Endothelial cell of umbilical vein (primary cell): ENCODE measurements at places on chromosomes 13 and 19. TPM values are rescaled to one million over a fixed set of nuclear protein-coding genes. Genes with fewer than 3 reads are reported as not detected.

Gene POSTN
- total RNA-seq: 0.29 and 0.55 TPM in 2 replicates

Gene PSG4
- 3.6 TPM in 1 of 2 replicates, not detected in the other for total RNA-seq

Gene TMPRSS9
- not detected in 2 replicates for total RNA-seq

Gene VSIG10L
- total RNA-seq: 0.39 and 0.62 TPM in 2 replicates

Gene ZNF418
- total RNA-seq: 3.5 and 5.4 TPM in 2 replicates

Gene OR10H1
- total RNA-seq: not detected in 2 replicates

Gene PRR20C
- not detected in 2 replicates for total RNA-seq

Gene LRRC8E
- 1.6 and 1.8 TPM in 2 replicates for total RNA-seq

Gene ZNF578
- total RNA-seq: 0.85 and 1.00 TPM in 2 replicates
